Activated CD4-positive, CD25-positive, alpha-beta regulatory T cell treated with anti-CD3 and anti-CD28 coated beads, Interleukin-2, amount 50 U/mL, for 72 hours (primary cell): ENCODE measurements at places on chromosomes 3 and 15.

DNA sequence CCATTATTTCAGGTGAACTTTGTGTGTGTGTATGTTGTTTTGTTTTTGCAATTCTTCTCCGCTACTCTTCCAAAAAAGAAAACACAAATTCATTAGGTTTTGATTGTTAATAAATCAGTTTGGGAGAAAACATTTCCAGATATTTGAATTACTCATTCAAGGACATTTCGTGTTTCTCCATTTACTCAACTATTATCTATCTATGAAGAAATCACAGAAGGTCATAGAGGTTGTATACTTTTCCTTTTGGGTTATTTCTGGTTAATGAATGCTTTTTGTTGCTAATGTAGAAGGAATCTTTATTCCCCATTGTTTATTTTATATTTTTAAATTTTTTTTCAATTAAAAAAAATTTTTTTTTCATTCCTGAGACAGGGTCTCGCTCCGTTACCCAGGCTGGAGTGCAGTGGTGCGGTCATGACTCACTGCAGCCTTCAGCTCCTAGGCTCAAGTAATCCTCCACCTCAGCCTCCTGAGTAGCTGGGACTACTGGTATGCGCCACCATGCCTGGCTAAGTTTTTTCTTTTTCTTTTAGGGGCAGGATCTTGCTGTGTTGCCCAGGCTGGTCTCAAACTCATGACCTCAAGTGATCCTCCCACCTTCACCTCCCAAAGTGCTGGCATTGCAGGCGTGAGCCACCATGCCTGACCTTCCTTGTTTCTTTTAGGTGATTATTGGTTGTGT, 28.4 kb downstream of the IGF1R start:
- DNase-seq: no peak

DNA sequence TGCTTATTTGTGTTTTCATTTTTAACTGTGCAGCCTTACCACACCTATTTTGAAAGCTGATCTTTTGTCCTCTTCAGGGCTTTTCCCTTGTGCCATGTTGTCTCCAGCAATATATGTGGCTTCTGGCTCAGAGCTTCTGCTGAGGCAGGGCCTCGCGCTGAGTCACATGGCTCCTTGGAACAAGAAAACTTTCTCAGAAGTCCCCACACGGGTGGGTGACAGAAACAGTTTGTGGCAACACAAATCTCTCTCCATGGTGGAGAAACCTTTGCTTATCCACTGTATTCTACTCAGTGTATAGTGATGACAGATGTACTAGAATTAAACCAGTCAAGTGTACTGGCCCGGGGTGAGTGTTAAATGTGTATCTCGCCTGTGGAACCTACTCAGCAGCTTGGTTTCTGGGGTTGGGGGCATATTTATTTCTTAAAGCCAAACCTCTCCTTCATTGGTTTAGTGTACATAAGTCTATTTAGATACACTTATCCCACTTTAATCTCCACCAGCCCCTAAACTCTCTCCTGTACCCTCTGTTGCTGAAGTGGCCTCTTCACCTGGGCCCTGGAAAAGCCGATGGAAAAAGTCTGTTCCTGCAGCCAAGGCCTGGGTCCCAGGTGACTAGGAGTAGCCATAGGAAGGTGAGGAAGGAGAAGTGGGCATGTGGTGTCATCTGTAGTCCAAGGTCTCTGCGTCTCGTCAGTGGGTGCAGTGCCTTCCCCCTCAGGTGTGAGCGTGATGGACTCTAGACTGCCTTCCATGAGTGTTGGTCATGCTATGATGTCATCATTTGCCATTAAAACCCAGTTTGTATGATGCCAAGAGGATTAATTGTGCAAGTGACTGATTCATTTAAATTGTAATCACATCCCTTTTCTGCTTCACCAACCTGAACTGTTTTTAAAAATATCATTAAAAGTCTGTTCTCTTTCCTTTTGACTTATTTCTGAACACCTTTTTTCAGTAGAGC, 3.2 kb upstream of the FBXL22 start:
- no peak for DNase-seq

- no peak for DNase-seq
These were observed 76.2 kb downstream of the CCK start for GRCh38 chr3:42189736-42190135.

DNA sequence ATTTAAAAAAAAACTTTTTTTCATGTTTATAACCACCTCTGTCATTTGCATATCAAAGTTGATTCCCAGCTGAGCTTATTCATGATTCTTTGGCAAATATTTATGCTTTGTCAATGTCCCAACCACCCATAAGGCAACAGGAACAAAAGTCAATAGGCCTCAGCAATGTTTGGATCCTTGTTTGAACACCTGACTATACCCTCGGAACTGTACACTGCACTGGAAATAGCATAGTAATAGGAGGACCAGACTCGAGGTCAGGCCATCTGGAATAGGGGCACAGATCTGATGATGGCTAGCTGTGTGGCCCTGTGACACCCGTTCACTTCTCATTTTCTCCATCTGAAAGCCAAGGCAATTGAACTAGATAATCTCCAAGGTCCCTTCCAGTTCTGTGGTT, 301.7 kb upstream of the ATP11B start:
- DNase-seq: no peak

DNA sequence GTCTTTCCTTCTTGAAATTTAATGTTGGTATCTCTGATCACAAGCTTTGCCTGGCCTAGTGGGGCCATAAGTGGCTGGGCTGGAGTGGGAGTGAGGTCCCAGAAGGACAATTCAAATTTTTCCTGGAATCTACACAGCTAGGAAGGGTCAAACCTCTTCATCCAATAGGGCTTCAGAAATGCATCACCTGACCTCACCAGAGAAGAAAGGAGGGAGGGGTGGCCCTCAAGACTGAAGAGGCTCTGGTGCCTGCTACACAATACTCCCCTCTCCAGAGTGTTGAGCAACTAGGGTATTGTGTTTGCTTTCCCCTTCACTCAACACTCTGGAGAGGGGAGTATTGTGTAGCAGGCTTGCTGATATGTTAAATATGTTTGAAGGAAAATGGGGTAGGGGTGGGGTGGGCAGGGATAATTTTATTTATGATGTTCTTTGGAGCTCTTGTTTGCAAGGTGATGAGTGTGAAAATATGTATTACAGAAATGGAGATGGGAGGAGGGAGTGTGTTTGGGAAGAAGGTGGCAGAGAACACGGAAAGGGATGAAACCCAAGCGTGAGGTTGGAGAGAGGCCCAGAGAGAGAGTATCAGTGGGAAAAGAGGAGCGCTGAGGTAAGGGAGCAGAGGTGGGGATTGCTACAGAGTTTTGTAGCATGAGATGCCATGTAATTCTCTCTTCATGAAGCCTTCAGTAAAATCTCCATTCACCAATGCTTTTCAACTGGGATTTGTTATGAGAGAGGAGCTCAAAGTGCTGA, 5.7 kb upstream of the KLHL24 start:
- DNase-seq: no peak

DNA sequence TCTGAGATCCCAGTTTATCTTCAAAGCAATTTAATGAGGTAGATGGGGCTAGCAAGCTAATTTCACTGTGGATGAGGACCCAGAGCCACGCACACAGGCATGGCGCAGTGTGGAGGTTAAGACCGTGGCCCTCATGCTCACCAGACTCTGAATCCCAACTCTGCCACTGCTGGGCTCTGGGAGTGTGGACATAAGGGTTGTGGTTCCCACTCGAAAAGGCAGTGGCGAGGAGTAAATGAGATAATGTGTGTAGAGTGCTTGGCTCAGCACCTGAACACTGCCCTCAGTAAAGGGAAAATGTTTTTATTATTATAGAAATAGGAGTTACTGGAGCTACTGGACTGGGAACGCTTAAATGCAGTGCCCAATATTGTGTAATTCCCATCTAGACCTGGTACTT, 243.5 kb upstream of the TPM1 start:
- no peak for DNase-seq

- DNase-seq: no peak
These were observed 93.7 kb upstream of the TSC22D2 start for GRCh38 chr3:150314248-150315004.

- DNase-seq: no peak
These were observed 7.3 kb downstream of the MTMR10 start for GRCh38 chr15:30984118-30984517.

DNA sequence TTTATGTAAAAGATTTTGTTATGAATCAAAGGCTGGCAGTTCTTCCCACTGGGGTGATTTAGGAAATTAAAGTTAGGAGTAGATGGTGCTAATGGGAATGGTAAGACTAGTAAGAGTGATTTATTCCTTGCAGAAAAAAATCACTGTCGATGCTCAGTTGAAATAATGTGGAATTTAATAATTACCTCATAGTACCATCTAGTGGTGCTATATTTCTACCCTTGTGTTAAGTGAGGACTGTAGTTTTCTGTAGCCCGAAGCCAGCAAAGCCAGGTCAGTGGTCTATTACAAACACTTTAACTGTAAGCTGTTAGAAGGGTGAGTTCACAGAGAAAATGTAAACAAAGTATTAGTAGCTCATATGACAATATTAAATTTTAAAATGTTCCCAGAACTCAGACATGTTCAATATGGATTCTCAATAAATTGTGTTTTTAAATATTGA, 39.5 kb upstream of the GOLGA8J start:
- DNase-seq: no peak

DNA sequence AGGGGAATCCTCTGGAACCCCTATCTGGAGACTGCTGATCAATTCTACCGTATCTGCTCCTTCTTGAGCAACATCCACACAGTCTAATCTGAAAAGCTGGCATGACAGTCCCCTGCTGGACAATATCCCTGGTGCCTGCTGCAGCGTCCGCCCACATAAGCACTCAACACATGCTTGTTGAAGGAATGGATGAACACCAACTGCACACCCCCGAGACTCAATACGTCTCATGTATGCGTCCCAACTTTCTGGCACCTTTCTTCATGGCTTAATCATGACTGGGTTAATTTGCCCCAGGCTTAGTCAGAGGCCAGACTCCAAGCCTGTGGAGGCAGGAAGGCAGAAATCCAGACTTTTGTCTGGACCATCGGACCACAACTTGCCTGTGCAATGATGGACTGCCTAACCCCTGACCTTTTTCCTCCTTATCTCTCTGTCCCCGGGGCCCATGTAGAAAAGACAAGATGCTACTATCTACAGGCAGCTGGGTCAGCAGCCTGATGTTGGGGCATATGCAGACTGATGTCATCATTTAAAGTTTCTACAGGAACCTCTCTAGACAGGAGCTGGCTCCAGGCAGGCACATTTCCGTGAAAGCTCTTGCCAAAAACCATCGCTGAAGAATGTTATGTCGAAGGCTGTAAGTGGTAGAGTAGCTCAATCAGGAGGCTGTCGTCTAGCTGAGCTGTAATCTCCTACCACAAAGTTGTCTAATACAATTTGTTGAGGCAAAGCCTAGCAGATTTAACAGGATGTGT, 114.1 kb upstream of the TPM1 start:
- DNase-seq: no peak

- peak; percentile 73 for DNase-seq
These were observed 71.9 kb upstream of the SPATA12 start for GRCh38 chr3:56988458-56989168.

DNA sequence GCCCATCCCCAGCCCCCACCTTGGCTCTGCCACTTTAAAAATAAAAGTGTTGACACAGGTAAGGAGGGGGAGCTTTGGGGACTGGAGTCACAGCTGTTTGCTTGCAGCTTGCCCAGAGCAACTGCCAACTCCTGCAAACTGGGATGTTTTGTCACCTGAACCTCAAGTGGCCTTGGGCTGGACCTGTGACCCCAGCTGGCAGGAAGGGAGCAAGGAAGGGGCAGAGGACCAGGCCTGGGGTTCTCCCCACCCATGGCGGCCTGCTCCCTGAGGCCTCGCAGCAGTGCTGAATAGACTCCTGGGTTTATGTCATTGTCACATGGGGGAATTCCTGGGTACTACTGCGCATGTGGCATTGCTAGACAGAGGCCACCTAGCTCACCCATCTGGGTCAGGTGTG, 246.9 kb upstream of the TLE3 start:
- DNase-seq: no peak

DNA sequence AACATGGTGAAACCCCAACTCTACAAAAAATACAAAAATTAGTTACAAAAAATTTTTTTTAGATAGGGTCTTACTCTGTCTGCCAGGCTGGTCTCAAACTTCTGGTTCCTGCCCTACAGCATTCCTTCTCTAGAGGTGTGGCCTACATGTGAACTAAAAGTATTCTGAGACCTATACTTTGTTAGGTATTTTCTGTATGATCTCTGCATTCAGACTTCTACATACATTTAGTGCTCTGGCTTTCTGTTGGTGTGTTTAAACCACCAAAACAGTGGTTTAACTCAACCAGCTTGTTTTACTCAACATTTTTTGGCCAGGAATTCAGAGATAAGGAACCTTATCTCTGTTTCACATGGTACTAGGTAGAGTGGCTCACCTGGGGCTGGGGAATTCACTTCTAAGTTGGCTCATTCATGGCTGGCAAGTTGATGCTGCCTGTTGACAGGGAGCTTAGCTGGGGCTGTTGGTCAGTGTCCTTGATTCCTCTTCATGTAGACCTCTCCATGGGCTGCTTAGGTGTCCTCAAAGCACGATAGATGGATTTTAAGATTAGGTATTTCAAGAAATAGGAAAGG, 41.4 kb upstream of the BSN start:
- DNase-seq: no peak

DNA sequence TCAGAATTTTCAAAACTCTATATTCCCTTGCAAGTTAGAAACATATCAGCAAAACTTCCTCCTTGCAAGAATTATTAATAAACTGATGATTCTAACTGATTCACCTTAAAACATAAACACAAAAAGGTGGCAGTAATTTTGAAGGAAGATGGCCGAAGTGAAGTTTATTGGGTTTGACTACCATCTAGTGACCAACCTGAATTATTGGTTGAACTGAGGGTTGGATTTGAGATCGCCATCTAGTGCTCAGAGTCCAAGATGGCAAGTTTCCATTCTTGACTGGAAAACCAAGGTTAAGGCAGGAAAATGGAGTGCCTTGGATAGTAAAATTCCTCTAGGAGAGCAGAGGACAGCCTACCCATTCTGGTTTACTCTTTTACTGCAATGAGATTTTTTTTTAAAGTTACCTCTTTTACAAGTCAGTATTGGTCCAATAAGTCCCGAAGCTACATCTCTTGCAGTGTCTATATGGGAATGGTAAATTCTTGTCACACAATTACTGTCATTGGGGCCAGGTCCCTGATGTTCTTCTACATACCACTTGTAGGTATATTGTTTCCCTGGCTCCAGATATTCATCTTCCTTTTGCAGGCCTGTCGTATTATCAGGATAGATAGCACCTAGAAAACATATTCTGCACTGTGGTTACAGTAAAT, 51.6 kb upstream of the CP start:
- no peak for DNase-seq

- DNase-seq: no peak
These were observed 398.9 kb downstream of the LSAMP start for GRCh38 chr3:116046350-116046749.

- DNase-seq: no peak
These were observed 49.5 kb downstream of the CYP11A1 start for GRCh38 chr15:74317820-74318375.

DNA sequence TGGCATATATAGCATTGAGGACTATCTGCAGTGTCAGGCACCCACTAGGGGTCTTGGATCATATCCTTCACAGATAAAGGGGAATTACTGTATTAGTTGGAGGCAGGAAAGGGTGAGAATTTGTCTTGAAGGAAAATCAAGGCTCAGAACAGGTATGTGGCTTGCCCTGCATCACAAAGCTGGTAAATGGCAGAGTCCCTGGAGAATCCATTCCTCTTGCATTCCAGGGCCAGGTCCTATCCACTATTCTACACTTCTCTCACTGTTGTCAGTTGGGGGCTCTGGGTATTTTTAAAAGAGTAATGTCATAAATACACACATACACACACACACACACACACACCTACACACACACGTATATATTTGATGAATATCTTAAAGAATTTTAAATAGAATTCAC, 19.8 kb upstream of the FGF12 start:
- DNase-seq: no peak

GRCh38 chr15:60043744-60044435, 39.8 kb downstream of the FOXB1 start:
- DNase-seq: no peak

- no peak for DNase-seq
These were observed 41.7 kb downstream of the FBXL22 start for GRCh38 chr15:63638839-63639238.
